ENCODE measurements at places on chromosomes 5 and 9.

DNA sequence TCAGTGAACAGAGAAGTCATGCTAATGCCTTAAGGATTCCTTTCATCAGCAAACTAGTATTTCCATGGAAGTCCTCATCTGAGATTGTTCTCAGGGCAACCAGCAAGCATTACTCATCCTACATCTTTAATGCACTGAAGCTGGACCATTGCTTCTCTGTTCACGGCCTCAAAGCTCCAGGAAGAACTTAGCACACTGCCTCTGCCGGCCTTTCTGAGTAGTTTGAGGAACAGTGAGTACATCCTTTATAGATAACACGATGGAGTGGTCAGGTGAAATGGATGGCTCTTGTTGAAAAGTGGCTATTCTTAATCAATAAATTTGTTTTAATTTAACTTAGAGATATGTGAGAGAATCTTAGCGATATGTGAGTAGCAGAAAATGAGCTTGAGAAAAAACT lies 35.8 kb downstream of the MEGF10 start:
- no peak for DNase-seq

- DNase-seq: no peak
These were observed 51.5 kb downstream of the CEP120 start for GRCh38 chr5:123371575-123372179.

DNA sequence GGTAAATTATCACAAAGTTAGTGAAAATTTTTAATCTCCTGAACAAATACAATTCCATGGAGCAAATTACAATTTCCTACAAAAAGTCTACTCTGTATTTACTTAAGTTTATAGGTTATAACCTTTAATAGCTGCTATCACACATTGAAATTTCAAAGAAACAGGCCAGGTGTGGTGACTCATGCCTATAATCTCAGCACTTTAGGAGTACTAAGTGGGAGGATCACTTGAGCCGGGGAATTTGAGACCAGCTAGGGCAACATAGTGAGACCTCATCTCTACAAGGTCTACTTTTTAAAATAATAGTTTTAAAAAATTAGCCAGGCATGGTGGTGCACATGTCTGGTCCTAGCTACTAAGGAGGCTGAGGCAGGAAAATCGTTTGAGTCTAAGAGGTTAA lies 50.3 kb downstream of the HINT1 start:
- no peak for DNase-seq

DNA sequence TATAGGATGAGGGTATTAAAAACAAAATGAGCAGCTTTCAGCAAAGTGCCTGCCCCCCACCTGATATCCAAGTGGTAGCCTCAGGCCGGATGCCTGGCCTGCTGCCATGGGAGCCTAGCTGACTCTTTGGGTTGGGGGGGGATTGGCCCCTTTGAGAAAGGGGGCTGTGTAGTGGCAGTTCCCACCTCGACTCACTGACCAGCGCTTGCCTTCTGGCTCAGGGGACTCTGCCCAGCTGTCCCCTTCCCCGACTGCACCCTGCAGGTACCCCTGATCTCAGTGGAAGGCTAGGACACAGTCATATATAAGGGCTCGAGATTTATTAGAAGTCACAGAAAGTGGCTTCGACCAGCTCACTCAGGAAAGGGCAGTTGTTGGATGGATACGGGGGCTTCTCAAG lies 1.5 kb upstream of the NEUROG1 start:
- DNase-seq: no peak

DNA sequence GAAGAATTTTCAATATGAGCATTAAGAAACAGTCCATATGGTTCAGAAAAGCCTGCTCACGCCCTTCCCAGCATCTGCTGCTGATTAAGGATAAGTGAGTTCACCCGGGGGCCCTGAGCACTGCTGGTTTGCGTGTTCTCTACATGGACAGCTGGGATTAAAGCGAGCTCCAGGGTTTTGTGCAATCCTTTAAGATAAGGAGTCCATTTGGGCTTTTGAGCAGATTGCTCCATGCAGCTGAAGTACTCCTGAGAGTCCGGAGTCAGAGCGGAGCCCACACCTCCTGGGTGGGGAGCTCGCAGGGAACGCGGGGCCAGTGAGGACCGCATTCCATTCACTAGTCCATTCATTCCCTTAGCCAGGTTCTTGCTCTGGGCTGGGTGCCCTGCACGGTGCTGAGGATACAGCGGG lies 149.3 kb upstream of the COL5A1 start:
- DNase-seq: no peak

DNA sequence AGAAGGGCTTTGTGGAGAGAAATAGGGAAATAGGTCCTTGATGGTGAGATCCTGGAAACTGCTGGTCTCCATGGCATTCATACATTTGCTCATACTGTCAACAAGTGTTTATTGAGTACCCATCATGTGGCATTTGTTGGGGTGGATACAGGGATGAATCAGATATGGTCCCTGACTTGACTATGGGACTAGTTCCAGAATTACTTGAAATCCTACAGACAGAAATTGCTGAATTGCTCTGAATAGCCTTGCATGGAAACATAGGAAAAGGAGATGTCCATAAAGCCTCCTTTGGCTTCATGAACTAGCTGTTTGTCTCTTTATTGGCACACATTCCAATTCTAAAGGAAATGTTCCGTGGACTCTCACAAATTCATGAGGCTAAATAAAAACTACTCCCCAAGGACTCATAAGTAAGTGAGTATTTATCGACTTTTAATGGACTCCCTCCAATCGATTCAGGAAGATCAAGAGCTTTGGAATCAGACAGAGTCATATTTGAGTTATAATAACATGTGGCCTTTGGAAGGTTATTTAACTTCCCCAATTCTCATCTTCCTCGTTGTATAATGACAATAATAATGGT lies 122.4 kb upstream of the C6 start:
- no peak for DNase-seq

GRCh38 chr9:31612336-31613030 lies 772.0 kb upstream of the ACO1 start:
- DNase-seq: no peak

- DNase-seq: no peak
These were observed 170.8 kb downstream of the MACROH2A1 start for GRCh38 chr5:135228222-135228621.

- DNase-seq: no peak
These were observed 609.1 kb upstream of the DMAC1 start for GRCh38 chr9:8408575-8409190.

- no peak for DNase-seq
These were observed 319.0 kb downstream of the EBF1 start for GRCh38 chr5:158780656-158781237.

DNA sequence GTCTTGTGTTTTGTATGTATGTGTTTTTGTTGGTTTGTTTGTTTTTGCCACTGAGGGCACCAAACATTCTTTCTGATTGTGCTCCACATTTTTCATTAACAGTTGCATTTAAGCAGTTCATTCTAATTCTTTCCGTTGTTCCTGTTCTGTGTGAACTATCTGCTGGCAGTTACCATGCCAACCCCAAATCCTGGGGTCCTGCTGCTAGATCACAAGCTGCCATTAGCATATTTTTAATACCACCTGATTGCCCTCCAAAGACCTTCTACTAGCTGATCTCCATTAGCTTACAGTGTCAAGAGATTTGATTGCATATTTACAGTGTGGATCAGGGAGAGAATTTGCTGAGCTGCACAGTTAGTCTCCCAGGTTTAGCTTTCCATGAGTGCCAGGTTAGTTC lies 40.6 kb upstream of the STARD4 start:
- no peak for DNase-seq

DNA sequence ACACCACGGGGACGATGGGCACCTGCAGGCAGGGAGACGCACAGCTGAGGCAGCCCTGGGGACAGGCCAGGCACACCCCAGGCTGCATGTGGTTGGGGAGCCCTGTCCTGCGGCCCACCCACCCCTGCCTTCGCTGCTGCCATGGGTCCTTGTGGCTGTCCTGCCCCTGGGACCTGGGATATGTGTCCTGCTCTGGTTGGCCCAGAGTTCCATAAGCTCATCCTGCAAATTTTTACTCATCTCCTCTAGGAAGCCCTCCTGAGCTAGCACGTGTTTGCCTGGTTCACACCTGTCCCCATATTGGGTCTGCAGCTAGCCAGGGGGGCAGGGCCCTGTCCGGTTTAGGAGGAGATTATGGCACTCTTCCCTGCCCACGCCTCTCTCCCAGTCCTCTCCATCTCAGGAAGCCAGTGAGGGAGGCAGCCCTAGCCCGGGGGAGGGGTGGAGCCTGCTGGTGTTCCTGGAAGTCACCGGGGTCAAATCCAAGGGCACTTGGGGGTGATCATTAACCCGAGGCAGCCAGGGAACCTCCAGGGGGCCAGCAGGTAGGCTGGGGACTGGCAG lies 12.2 kb downstream of the EGFL7 start:
- DNase-seq: no peak

GRCh38 chr5:37111426-37112382 lies 137.5 kb downstream of the CPLANE1 start:
- DNase-seq: peak; percentile 42

DNA sequence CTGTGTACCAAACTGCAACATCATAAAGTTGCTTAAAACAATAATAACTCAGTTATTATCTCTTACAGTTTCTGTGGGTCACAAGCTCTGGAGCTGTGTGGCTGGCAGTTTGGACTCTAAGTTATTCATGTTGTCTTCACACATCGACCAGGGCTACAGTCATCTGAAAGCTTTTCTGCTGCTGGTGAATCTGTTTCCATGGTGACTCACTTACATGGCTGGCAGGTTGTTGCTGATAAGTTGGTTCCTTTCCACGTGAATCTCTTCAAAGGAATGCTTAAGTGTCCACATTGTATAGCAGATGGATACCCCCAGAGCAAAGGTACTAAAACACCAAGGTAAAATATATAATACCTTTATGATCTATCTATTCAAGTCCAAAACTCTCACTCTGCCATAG lies 44.8 kb upstream of the CYLC2 start:
- DNase-seq: no peak

DNA sequence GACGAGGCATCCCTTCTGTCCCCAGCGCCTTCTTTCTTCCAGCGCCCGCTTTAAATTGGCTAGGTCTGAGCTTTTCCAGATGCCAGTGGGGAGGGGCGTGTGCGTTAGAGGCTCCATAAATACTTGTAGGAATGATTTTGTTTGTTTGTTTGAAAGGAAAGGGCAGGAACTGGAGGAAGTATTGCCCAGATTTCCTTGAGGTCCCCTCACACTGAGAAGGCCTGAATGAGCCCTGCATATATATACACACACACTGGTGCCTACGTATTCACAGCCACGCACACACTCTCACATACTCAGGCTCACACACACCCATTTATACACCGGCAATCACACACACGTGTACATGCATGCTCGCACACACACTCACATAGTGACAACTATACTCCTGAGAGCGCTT lies 1.0 kb upstream of the SLIT3 start:
- DNase-seq: no peak

DNA sequence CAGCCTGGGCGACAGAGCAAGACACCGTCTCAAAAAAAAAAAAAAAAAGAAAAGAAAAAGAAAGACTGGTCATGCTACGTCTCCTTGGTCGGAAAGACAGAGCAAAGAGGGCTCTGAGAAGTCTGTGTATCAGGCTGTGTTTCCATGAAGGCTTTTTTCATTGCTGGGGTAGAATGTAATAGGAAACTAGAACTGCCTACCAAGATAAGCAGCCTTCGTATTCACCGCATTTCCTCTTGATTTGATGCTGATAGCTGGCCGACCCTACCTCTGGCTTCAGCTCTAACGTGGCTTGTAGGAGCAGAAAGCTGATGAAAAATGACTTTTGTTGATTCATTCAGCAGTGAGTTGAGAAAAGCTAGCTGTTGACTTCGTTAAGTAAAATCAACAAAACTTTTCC lies 17.4 kb downstream of the SLC1A3 start:
- no peak for DNase-seq

- DNase-seq: no peak
These were observed 237.0 kb upstream of the CDH18 start for GRCh38 chr5:20224966-20225365.

DNA sequence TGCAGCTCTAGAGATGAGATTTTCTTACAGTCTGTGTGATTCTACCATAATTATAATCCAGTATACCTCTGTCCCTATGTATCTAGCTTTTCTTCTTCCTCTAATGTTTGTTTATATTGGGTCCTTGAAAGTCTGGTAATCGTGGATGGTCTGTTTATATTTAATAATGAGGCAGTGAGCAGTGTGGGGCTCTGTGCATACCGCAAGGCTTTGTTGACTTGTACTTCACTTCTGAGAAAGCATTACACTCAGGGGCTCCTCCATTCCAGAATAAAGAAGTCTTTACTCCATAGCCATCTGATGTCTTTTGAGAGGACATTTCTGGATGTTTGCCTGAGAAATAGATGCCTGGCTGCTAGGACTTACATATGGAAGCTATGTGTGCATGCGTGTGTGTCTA lies 4.5 kb upstream of the MPDZ start:
- DNase-seq: no peak

DNA sequence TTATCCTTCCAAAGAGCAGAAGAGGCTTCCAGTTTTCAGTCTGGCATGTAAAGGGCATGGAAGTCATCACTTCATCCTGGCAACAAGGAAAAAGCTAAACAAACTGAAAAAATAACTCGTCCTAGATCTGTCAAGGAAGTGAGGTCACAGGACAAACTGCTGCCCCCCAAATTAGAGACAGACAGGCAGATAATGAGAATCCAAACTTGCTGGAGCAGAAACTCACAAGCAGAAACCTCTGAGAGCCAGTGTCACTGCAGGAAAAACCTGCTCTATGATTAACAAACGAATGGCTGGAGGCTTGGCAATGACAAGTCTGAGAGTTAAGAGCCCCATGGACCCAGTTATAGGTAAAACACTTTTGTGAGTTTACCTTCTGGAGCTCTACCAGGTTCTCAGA lies 18.9 kb upstream of the MLANA start:
- no peak for DNase-seq

DNA sequence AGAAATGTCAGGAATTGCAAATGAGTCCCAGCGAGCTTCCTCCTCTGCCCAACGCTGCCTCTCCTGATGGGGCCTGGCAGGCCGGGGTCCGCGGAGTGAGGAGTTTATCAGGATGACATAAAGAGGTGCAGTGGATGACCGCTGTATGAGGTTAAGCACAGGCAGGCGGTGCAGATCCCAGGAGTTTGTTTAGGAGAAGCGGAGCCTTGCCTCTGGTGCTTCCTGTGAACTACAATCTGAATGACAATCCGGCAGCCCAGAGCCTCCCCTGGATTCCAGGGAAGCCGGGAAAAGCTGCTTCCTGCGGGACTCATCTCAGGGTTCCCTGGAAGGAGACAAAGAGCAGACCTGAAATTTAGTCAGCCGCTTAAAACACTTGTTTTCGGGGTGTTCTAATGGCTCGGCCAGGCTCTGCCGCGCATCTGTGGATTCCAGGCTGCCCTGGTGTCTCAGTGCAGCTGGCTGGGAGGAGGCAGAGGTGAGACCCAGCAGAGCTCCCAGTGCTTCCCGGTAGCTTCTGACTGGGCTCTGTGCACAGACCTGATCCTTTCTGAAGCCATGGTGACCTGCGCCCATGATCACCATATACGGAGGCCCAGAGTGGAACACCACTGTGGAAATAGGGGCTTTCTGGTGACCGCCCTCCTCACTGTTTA lies 69.8 kb upstream of the IRX4 start:
- DNase-seq: no peak

GRCh38 chr9:6936103-6936502 lies 178.3 kb downstream of the KDM4C start:
- no peak for DNase-seq

DNA sequence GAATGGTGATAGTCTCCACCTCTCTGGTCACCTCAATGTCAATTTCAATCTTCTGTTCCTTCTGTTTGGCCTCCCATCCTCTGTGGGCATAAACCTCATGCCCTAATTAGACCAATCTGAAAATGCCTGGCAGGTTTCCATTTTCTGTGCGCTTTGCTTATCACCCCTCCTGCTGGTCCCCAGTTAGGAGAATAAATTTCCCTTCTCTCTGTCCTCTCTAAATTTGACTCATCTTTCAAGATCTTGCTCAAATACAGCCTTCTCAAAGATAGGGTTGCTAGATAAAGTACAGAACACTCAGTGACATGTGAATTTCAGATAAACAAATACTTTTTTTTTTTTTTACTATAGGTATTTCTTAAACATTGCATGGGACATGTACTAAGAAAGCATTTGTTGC lies 69.4 kb upstream of the CD180 start:
- DNase-seq: no peak
